ENCODE measurements at places on chromosomes 5 and 9. TPM values are rescaled to one million over a fixed set of nuclear protein-coding genes. Genes with fewer than 3 reads are reported as not detected.
A peak's percentile ranks its signal among the peaks of the same experiment; 100 is the strongest.

GRCh38 chr5:150055326-150056074 lies 30.9 kb downstream of the CSF1R start:
- ATAC-seq: no peak

GRCh38 chr9:108869092-108869725 lies 7.1 kb downstream of the ACTL7A start:
- ATAC-seq: no peak

- no peak for ATAC-seq
Observed at GRCh38 chr5:107135391-107135790, 535.3 kb downstream of the EFNA5 start.

DNA sequence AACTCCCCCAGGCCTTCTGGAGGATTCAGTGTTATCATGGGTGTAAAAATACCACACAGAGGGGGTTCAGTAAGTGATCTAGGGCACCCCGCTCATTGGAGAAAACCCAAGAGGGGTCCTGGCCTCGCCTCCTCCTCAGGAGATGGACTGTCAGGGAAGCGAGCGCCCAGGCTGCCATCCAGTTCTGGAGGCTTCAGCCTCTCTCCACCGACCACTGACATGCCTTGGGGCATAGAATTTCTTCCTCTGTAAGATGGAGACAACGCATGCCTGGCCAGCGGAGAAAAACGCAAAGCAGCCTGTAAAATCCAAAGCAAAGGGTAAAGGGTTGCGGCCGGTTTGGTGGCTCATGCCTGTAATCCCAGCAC lies 165.4 kb downstream of the COL23A1 start:
- ATAC-seq: no peak

DNA sequence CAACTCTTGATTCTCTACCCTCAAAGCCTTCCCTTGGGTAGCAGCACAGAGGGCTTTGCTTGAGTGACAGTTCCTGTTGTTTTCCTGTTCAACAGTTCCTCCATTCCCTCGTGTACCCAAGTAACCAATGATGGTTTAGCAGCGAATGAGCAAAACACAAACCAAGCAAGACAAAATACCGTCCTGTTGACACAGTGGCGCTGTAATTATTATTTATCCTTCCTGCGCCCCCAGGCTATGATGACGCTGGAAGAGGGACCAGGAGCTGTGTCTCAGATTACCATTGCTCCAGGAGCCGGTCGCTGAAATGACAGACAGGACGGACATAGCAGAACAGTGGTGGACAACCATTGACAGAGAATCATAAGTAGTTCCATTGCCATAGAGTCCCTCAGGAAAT lies 154.8 kb downstream of the GADD45G start:
- ATAC-seq: no peak

- no peak for ATAC-seq
Observed at GRCh38 chr5:122141751-122142150, 12.4 kb downstream of the ZNF474 start.

DNA sequence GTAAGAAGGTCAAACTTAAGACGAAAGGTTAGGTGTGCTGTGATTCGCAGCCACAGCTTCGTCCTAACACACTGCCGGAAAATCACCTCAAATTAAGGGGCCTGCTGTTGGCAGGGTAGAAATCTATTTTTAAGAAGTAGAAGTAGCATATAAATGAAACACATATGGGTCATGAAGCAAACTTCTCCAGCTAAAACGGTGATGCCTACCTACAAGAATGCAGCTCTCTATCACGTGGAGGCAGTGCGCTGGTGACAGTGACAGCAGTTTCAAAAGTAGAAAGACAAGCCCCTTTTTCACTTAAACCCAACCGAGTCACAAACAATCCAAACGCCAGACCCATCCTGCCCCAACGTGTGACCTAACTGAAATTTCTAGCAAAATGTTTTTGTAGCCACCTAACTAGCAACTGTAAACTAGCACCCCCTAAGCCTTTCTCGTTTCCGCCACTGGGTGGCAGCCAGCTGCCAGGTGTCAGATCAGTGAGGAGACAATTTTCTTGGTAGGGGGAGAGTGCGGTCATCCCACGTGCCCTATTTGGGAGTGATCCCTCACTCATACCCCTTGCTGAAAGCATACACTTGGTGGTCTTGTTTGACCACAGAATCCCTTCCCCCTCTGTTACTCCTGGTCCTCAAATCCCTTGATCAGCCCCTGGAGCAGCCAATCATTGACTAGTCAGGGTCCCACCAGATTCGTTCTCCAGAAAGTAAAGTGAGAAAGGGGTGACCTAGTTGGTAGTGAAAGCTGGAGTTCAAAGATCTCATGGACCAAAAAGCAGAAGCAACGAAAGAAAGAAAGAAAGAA lies 71.8 kb upstream of the MAMDC2 start:
- ATAC-seq: no peak

- no peak for ATAC-seq
Observed at GRCh38 chr9:134535171-134535570, 106.4 kb upstream of the COL5A1 start.

DNA sequence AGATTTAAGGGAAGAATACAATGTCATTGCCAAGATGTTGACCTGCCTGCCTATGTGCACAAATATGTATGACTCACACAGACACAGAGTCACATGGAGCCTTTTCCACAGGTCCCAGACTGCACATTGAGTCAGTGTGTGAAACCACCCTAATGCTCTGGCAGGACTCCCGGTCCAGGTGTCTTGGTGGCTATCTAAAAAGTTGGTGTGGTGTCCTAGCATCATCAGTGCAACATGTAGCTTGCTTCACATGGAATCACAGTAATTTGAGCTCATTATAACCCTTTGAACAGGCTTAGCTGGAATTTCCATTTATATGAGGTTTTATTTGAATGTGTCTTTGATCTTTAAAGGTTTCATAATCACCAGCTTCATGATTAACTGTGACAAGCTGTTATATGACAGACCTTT lies 10.7 kb downstream of the IFNA5 start:
- ATAC-seq: peak; percentile 77

DNA sequence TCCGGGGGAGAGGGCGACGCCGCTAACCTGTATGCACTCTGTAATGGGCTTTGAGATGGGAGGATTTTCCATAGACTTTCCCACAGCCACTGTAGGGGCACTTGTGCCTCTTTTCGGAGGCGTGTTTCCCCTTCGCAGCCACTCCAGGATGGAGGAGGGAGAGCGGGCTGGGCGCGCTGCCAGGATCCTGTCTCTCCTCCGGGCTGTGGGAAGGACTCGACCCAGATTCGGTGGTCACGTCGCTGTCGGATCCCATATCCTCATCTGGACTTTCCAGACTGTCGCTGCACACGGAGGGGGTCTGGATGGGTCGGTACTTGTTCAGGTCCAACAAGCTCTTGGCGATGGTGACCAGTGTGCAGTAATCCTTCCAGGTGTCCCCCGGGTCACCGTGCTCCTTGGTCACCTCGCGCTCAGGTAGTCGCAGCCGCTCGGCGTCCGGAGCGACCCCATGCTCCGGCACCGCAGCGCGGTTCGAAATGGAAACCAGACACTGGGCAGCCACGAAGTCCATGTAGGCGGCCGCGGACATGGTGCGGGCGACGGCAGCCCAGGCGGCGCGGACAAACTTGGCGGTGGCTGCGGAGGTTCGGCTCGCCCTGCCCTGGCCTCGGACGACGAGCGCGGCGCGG lies 1.5 kb downstream of the KLF9 start:
- no peak for ATAC-seq

- ATAC-seq: no peak
Observed at GRCh38 chr5:172874647-172875504, 40.8 kb downstream of the ERGIC1 start.

DNA sequence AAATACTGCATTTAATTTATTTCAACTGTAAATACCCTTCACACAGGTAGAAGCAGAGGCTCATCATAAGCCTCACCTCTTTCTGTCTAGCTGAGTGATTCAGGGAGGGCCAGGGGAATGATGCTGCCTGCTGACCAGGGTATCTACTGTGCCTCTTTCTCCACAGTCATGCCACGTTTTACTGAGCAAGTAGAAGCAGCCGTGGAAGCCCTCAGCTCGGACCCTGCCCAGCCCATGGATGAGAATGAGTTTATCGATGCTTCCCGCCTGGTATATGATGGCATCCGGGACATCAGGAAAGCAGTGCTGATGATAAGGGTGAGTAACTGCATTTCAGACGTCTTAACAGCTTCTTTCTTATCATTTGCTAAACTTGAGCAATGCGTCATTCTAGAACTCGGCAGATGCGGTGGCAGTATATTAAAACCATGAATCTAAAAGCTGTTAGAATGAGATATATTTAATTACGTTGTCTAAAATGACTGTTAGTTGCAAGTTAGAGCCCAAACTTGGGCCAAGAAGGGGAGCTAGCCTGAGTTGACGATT lies 50.0 kb upstream of the LRRTM2 start:
- ATAC-seq: no peak

- ATAC-seq: no peak
Observed at GRCh38 chr9:132288966-132289365, 65.8 kb downstream of the SETX start.

- ATAC-seq: no peak
Observed at GRCh38 chr5:149143470-149143869, 2.2 kb downstream of the ABLIM3 start.

- no peak for ATAC-seq
Observed at GRCh38 chr5:1548702-1549474, 25.1 kb upstream of the LPCAT1 start.

The LRRC70 gene
- total RNA-seq: 1.1 TPM

The DHFR gene
- 71.9 TPM for total RNA-seq

The MLANA gene
- total RNA-seq: not detected

The MAT2B gene
- total RNA-seq: 80.0 TPM

Data from activated T-helper 17 cell treated with anti-CD3 and anti-CD28 coated beads, Interleukin-2, amount 50 U/mL, for 72 hours (primary cell).